ENCODE measurements at places on chromosomes 11 and 22. TPM values are rescaled to one million over a fixed set of nuclear protein-coding genes. Genes with fewer than 3 reads are reported as not detected.
A peak's percentile ranks its signal among the peaks of the same experiment; 100 is the strongest.

DNA sequence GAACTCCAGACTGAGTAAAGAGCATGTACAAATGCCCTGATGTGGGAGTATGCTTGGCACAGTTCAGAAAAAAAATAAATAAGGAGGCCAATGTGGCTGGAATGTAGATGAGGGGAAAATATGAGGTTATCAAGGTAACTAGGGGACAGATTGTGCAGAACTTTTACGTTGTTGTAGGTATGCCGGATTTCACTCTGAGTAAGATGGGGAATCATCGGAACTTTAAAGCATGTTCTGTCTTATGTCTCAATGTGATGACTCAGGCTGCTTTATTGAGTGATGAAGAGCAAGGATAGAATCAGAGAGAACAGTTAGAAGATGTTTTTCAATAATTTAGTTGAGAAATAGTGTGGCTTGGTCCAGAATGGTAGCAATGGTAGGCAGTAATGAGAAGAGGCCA is 130.4 kb downstream of the C11orf87 start:
- no peak for DNase-seq

- peak; percentile 3 for DNase-seq
Observed at GRCh38 chr11:10044618-10045017, 249.4 kb downstream of the SBF2 start.

- no peak for DNase-seq
Observed at GRCh38 chr22:37145180-37146050, 4.3 kb downstream of the IL2RB start.

DNA sequence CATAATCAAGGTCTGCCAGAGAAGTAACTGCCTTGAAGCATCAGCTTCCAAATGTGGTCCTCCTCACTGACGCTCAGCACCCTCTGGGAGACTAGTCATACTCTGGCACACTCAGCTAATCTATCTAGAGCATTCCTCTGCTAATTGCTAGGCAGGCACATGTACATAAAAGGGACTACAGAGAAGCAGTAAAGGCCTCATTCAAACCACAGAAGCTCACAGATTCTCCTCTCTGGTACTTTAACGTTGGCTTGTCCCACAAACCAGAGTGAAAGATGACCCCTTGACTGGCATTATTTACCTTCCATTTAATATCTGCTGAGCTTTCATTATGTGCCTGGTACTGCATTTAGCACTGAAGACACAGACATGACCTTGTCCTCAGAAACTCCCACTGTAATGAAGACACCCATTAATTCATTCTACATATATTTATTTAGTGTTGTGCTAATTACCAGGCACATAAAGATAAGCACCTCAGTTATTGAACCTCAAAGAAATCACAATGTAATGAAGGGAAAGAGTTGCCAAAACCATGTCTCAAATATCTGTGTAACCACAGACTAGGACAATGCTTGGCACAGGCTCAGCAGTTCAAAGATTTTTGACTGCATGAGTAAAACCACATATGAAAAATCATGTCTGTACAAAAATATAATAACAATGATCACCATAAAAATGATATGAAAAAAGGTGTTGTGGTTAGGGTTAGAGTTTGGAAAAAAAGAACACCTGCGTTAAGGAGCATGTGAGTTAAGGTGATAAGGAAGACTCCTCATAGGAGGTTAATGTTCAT is 550.4 kb downstream of the DLG2 start:
- no peak for DNase-seq

GRCh38 chr11:1448882-1449281 is 37.7 kb downstream of the MOB2 start:
- DNase-seq: no peak

GRCh38 chr22:18028817-18029527 is 4.6 kb upstream of the MICAL3 start:
- no peak for DNase-seq

- no peak for DNase-seq
Observed at GRCh38 chr11:18277565-18278271, 11.7 kb downstream of the SAA1 start.

- DNase-seq: no peak
Observed at GRCh38 chr11:106208760-106209159, 131.3 kb downstream of the AASDHPPT start.

- DNase-seq: peak; percentile 73
Observed at GRCh38 chr22:31537019-31537535, 40.7 kb downstream of the SFI1 start.

GRCh38 chr11:133826866-133827265 is 18.4 kb downstream of the SPATA19 start:
- DNase-seq: no peak

DNA sequence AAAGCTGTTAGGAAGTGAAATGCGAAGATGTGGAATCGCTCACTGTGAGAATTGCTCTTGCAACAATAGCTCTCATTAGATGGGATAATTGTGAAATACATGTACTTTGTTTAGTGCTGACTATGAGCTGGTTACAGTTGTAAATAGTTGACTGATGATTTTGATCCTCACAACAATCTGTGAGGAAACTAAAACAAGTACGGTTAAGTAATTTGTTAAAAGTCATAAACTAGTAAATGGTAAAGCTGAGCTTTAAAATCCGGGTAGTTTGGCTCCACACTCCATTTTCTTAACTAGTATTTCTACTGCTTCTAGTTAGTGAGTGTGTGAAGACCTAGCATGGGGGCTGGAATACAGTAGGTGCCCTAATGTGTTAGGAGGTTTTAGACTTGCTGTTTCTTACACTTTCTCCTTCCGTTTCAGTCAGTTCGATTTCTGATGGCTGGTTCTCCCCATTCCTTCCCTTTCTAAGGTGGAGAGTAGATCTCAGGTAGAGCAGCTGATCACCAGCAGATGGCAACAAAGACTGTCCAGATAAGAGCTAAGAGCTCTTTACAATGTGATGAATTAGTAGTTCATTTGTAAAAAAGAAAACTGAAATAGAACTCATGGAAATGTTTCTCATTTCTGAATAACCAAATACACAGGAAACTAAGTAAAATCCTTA is 16.3 kb upstream of the CYP2R1 start:
- DNase-seq: peak; percentile 40

GRCh38 chr11:8354622-8355415 is 91.1 kb upstream of the LMO1 start:
- DNase-seq: no peak

DNA sequence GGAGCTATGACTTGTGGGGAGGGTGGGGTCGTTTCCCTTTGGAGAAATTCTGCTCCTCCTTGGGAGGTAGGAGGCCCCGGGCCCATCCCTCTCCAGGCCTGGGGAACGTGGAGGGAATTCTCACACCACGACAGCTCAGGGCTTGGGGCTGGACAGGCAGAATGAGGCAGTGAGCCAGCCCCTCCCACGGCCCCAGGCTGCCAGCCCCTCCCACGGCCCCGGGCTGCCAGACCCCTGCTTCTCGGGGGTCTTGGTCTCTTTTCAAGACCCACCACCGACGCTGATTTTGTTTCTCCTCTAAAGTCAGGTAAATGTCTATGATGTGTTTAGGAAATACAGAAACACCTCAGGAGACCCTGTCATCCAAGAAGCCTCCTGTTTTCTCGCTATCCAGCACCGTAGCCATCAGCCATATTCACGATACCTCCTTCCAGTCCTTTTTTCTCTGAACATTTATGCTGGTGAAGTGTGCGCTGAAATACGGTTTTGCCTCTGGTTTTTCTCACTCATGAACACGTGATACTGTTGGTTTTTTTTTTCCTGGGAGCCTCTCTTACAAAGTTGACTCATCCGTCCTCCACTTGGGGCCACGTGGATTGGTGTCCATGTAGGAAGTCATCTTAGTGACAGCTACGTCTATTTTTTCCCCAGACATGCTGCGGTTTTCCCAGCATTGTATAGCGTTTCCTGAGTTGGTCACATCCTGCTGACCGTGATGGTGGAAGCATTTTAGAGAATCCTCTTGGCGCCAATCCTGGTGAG is 1219.6 kb downstream of the BRD1 start:
- DNase-seq: no peak

GRCh38 chr11:75668451-75669297 is at the start of gene MAP6:
MAP6 (minus strand) TSS chr11:75669038; CDS start chr11:75668369, 669 bp downstream.
- DNase-seq: peak; percentile 30

- DNase-seq: no peak
Observed at GRCh38 chr11:954392-955153, 28.9 kb downstream of the AP2A2 start.

DNA sequence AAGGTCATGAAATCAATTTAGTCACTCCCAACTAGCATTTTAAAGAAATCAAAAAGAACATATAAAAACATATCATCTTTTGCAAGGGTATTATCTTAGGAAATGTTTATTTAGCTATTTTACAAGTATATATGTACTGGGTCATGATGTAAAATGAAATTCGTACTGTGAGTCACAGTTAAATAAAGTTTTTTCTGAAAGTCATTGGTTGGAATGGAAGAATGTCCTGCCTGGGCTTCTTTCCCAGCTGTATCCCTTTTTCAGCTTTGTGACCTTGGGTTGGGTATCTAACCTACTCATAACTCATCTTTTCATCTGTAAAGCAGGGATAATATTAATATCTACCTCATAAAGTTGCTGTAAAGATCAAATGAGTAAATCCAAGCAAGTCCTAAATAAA is 15.7 kb downstream of the FDX1 start:
- DNase-seq: no peak

DNA sequence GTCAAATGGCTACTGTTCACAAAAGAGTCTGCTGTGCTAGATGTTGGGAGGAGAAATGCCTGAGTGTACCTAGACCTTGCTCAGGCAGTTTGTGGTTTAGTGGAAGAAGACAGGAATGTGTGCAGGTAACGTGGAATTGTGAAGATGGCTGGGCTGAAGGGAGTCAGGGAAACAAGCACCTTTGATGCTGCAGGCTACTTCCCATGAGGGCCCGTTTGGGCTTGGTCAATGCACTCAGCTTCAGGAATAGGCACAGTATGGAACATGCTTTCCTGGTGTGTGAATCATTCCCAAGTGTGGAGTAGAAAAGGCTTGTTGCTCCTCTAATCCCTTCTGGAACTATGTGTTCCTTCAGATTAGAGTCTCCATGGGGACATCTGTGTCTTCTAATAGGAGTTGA is 318.3 kb upstream of the MTNR1B start:
- no peak for DNase-seq

- no peak for DNase-seq
Observed at GRCh38 chr11:131947511-131947910, 577.1 kb downstream of the NTM start.

- no peak for DNase-seq
Observed at GRCh38 chr11:121703201-121703600, 250.4 kb upstream of the SORL1-AS1 start.

Gene CARD10
- not detected for total RNA-seq

Gene SPTBN2
- total RNA-seq: 1.5 TPM

Gene C11orf42
- not detected for total RNA-seq

Gene ASCC2
- total RNA-seq: 81.7 TPM

Gene APOA4
- total RNA-seq: not detected

Gene SIPA1
- 132 TPM for total RNA-seq

Gene TMEM126B
- total RNA-seq: 51.8 TPM

Gene C22orf42
- total RNA-seq: not detected

All from activated T-cell treated with anti-CD3 and anti-CD28 coated beads, Interleukin-2, amount 50 U/mL, for 72 hours (primary cell).